Muscle of arm (tissue), 14 donors: ENCODE measurements at places on chromosomes 4 and X. TPM values are rescaled to one million over a fixed set of nuclear protein-coding genes. Genes with fewer than 3 reads are reported as not detected.

GRCh38 chr4:74402692-74403456 lies 37.9 kb downstream of the EREG start:
- DNase-seq, result no peak

DNA sequence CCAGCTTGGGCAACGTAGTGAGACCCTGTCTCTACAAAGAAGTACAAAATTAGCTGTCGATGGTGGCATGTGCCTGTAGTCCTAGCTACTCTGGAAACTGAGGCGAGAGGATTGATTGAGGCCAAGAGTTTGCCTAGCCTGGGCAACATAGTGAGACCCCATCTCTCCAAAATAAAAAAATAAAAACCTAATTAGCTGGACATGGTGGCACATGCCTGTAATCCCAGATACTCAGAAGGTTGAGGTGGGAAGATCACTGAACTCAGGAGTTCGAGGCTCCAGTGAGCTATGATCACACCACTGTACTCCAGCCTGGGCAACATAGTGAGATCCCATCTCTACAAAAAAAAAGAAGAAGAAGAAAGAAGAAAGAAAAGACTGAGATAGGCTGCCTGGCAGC lies 17.4 kb downstream of the PLAC1 start:
- no peak for DNase-seq

DNA sequence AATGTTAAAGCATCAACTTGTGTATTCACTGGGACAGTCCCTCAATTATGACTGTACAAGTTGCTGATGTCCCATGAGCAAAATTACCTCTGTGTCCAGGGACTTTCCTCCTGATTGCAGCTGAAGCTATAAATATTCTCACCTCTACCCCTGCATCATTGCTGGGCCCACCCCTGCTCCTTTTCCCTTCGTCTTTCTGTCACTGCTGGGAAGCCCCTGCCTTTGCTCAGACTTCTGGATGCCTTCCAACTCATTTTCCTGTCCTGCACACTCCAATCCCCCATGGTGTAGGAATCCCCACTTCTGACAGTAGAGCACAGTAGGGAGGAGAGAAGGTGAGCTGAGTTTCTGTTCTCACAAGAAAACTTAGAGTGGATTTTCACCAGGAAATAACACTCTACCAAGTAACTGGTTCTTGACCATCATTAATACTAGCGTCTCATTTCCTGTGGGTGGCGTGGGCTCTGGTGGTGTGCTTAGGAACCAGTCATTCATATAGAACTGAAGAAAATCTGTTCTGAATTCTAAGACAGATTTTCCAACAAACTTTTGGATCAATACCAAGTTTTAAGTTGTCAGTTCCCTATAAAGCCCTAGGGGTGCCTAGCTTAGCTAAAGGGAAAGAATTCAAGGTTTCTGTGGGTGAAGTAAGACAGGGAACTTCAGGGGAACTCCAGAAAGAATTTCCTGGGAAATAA lies 136.2 kb upstream of the MED14 start:
- no peak for DNase-seq

GRCh38 chr4:179485781-179486180 lies 2043.5 kb upstream of the AGA start:
- no peak for DNase-seq

DNA sequence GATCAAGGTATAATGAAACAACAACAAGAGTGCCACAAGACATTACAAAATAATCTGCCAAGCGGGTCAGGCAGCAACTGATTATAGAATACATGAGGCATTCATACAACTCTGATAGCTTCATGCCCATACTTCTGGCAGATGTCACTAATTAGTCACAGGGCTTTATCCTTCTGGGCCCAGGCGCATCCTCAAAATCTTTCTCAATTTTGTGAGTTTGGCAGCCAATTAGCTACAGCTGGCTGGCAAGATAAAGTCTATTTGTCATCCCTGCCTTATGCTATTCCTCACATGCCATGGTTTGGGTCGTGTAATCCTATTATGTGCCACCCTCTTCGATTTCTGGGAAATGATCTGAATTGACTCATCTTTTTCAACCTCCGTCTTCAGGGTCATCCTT lies 254.3 kb downstream of the PACRGL start:
- DNase-seq, result no peak

- no peak for DNase-seq
Measured at GRCh38 chr4:25827373-25827772, 35.4 kb downstream of the SEL1L3 start.

- DNase-seq, result no peak
Measured at GRCh38 chrX:113986427-113986826, 597.5 kb upstream of the HTR2C start.

DNA sequence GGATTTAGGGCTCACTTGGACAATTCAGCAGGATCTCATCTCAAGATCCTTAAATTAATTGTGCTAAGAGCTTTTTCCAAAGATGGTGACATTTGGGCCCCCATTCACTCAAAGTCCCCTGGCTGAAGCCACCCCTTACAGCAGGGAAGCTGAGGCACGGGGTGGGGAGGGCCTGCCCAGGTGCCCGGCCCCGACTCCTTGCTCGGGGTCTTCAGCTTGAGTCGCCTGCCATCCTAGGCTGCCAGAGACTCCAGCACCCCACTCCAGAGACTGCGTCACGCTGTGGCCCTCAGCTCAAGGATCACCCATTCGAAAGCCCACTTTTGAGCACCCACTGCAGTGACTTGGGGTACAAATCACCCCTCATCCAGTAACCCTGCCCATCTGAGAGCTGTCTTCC lies 39.2 kb upstream of the GPR78 start:
- no peak for DNase-seq

DNA sequence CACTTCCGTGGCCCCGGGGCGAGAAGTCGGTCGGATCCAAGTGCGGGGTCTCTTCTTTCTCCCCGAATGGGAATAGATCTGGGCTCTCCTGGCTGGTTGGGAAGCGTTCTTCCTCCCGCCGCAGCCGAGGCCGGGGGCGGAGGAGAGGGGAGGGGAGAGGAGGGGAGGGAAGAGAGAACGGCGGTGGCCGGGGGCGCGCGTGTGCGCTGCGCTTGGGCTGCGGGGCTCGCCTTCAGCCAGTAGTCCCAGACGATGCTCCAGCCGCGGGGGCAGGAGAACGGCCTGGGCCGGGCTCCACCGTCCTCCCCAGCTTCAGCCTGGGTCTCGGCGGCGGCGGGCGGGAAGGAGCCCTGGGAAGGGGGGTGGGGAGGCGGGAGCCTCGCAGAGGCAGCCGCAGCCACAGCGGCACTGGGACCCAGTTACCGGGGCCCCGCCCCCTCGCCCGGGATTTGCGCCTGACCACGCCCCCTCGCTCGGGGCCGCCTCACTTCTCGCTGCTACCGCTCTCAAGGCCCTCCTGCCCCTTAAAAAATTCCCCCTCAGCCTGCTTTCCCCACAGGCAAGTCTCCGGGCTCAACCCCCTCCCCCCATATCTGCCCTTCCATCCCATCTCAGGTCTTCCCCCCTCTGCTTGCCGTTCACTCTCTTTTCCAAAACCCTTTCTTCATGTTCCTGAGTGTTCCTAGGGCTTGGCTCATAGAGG lies at the start of gene FGD1:
TSS of gene FGD1 (minus strand) at position 421 of the 703 bp plus-strand sequence. CDS start 802 bp downstream, outside the sequence.
- DNase-seq, result peak; percentile 73

GRCh38 chrX:10795721-10796120 lies 175.3 kb upstream of the MID1 start:
- no peak for DNase-seq

- no peak for DNase-seq
Measured at GRCh38 chrX:21132686-21133393, 241.4 kb upstream of the CNKSR2 start.

DNA sequence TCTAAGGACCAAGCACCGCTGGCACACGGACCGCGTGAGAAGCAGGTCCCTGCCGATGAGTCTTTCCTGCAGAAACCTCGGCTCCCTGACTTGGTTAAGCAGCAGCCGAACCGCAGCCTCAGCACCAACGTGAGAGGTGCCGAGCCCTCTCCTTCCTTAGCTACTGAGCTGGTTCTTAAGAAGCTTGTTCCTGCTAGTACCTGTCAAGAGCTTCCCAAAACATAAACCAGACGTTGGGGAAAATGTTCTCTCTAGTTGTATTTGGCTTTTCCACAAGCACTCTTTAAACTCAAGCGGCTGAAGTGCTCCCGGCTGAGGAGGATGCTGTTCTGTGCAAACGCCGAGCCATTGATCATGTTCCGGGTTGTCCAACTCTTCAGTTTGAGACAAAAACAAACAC lies 29.3 kb upstream of the TLR3 start:
- no peak for DNase-seq

- no peak for DNase-seq
Measured at GRCh38 chr4:162350331-162350730, 186.5 kb upstream of the FSTL5 start.

DNA sequence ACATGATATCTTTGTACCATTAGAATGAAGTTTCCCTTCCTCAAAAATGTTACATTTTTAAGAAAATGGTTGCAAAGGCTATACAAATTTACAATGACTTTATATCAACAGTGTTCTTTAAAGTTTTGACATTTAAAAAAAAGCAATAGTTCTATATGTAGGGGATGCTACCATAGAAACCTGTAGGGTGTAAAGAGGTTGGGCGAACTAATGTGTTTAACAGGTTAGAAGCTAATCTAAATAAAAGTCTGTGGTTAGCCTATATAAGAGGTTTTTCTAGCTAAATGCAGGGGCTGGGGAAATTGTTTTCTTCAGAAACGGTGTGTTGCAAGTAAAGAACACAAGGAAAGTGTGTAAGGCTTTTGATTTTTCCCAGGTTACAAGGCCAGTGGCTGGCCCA lies 73.3 kb downstream of the GBA3 start:
- no peak for DNase-seq

GRCh38 chr4:152197211-152197610 lies 338.7 kb downstream of the FBXW7 start:
- DNase-seq, result no peak

- no peak for DNase-seq
Measured at GRCh38 chr4:123193802-123194367, 202.7 kb upstream of the SPRY1 start.

Gene PNMA5
- polyA plus RNA-seq, result 0.08 TPM

Gene BEX1
- polyA plus RNA-seq, result 2.1 TPM

Gene AKAP14
- not detected for polyA plus RNA-seq

Gene PLP1
- polyA plus RNA-seq, result not detected

Gene EGFL6
- polyA plus RNA-seq, result 73.9 TPM

Gene SLITRK4
- 3.6 TPM for polyA plus RNA-seq

Gene CLNK
- 0.20 TPM for polyA plus RNA-seq

Gene TCEAL6
- polyA plus RNA-seq, result not detected

Gene MCTS1
- polyA plus RNA-seq, result not detected

Gene COL4A5
- polyA plus RNA-seq, result 33.9 TPM

Gene MANBA
- 11.7 TPM for polyA plus RNA-seq

Gene JCHAIN
- polyA plus RNA-seq, result 1.1 TPM

Gene CT45A2
- not detected for polyA plus RNA-seq
